ENCODE measurements at places on chromosomes 11 and 22. TPM values are rescaled to one million over a fixed set of nuclear protein-coding genes. Genes with fewer than 3 reads are reported as not detected.
A peak's percentile ranks its signal among the peaks of the same experiment; 100 is the strongest.

Gene SRRD
- polyA plus RNA-seq: 10.8 TPM

DNA sequence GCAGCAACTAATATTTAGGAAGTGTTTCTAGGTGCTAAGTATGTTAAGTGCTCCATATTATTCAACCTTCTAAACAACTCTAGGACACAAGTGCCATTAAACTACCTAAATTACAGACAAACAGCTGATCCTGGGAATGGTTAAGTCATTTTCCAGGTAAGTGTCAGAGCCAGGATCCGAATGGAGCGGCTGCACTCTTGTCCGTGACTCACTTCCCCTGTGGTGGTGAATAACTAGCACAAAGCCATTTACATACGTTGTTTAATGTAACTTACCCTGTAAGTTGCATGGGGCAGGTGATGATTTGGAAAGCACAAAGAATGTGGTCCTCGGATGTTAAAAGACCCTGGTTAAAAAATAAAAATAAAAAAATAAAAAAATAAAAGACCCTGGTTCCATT lies 8.8 kb upstream of the PRG2 start:
- DNase-seq: no peak

- peak; percentile 95 for DNase-seq
These were observed 22.1 kb downstream of the RIBC2 start for GRCh38 chr22:45435544-45436139.

DNA sequence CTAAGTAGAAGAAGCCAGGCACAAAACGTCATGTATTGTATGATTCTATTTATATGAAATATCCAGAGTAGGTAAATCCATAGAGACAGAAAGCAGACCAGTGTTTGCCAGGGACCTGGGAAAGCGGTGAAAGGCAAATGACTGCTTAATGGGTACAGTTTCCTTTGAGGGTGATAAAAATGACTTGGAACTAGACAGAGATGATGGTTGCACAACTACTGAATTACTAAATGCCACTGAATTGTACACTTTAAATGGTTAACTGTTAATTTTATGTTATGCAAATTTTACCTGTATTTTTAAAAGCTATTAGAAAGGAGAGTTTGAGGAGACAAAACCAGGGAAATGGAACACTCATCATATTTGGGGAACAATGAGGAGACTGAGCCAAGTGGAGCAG lies 61.8 kb upstream of the USP47 start:
- no peak for DNase-seq

DNA sequence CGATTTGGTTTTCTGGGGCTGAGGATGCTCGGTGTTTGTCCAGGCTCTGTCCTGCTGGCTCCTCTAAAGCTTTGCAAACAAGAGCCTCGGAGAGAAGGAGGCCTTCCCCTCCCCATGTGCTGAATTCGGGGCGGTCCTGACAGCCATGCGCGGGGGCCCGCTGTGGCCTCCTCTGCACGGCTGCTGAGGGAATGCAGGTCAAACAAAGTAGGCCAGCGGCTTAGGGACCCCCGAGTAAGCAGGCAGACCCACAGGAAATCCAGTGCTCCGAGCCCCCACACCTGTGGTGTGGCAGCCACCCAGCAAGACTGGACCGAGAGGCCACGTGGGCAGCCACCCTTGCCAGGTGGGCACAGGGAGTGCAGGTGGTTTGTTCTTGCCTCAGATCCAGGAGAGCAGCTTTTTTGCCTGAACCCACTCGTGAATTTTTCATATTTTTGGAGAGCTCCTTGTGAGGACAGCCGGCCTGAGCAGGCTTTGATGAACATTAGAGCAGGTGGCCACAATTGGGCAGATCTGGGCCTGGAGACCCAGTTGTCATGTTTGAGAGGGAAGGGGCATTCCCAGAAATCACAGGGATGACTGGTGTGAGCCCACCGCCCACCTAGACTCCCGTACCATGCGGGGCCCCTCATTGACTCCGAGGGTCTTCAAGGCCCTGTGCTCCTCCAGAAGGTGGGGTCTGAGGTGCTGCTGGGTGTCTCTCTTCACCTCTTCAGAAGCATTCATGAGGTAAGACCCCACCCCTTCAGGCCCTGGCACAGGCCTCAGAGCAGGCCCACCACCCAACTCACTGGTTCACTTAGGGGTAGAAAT lies 43.0 kb upstream of the KCNQ1OT1 start:
- DNase-seq: peak; percentile 26

Gene ZNF70
- 1.9 TPM for polyA plus RNA-seq
